WTC11 (cell line): ENCODE measurements at places on chromosomes 12 and 14. TPM values are rescaled to one million over a fixed set of nuclear protein-coding genes. Genes with fewer than 3 reads are reported as not detected.
A peak's percentile ranks its signal among the peaks of the same experiment; 100 is the strongest.

GRIN2B gene
- 1.3 to 1.6 TPM (median 1.4 TPM) in 3 replicates for total RNA-seq

FOXA1 gene
- 0.21 to 0.34 TPM (median 0.28 TPM) in 3 replicates for total RNA-seq

KLRB1 gene
- not detected in 3 replicates for total RNA-seq

DNA sequence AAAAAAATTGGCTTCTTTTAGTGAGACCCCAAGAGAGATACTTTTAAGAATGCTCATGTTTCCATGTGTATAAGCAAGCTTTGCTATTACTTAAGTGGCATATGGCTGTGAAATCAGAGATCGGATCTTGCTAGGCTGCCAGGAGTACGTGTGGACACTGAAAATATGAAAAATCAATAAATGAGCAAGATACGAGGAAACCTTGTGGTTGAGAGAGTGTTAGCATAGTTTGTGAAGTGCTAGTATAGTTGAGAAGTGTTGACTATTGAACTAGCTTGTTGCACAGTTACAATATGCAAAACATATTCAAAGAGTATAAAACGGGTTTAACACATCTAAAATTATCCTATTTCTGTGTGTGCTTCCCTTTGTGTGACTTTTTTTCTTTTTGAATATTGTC lies 230.9 kb upstream of the NOVA1 start:
- no peaks in the 10 kb centered on the region for H3K36me3 ChIP-seq
- H3K27me3 ChIP-seq: no peaks in the 10 kb centered on the region
- DNase-seq: no peak
- no peak overlapping the region for H3K27ac ChIP-seq
- H3K4me3 ChIP-seq: no peak overlapping the region

GRCh38 chr12:54419088-54419887 lies at the start of gene ITGA5:
Gene ITGA5, minus strand, starts transcription at chr12:54419266. Its CDS starts 68 bp downstream, at chr12:54419198.
- H3K36me3 ChIP-seq: no peaks in the 10 kb centered on the region
- peak; percentile 62 for DNase-seq
- H3K4me1 ChIP-seq: peaks cover 34% of the 10 kb centered on the region
- H3K27me3 ChIP-seq: peaks cover 63% of the 10 kb centered on the region
- no peak within 1 kb of the TSS for H3K27ac ChIP-seq

DNA sequence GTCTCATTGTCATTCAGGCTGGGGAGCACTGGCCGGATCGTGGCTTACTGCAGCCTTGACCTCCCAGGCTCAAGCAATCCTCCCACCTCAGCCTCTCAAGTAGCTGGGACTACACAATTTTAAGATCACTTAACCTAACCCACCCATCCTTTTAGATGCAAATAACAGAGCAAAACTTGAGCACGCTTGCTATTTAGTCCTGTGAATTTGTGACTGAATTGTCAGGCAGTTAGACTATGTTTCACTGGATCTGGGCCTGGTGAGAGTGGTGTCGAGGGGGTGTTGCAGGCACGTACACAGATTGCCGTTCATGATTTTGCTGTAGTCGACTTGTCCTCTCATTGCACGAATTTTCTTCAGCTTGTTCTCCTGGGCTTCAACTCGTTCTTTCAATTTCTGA lies 38.2 kb downstream of the ZFYVE21 start:
- no peak for DNase-seq
- H3K4me3 ChIP-seq: no peak overlapping the region
- H3K27me3 ChIP-seq: no peaks in the 10 kb centered on the region; the same call in 1 of the 2 replicates
- peaks cover 6% of the 10 kb centered on the region; the same call in 1 of the 2 replicates for H3K4me1 ChIP-seq

GRCh38 chr14:101495827-101496775 lies 65.2 kb upstream of the DIO3 start:
- peaks cover 6% of the 10 kb centered on the region for H3K36me3 ChIP-seq
- peak overlapping the region; percentile 46 for H3K4me3 ChIP-seq
- peaks cover 31% of the 10 kb centered on the region for H3K4me1 ChIP-seq
- 0 out of 2 replicates have a peak overlapping the region, but pooled peaks have one; percentile 34 for H3K27ac ChIP-seq

DNA sequence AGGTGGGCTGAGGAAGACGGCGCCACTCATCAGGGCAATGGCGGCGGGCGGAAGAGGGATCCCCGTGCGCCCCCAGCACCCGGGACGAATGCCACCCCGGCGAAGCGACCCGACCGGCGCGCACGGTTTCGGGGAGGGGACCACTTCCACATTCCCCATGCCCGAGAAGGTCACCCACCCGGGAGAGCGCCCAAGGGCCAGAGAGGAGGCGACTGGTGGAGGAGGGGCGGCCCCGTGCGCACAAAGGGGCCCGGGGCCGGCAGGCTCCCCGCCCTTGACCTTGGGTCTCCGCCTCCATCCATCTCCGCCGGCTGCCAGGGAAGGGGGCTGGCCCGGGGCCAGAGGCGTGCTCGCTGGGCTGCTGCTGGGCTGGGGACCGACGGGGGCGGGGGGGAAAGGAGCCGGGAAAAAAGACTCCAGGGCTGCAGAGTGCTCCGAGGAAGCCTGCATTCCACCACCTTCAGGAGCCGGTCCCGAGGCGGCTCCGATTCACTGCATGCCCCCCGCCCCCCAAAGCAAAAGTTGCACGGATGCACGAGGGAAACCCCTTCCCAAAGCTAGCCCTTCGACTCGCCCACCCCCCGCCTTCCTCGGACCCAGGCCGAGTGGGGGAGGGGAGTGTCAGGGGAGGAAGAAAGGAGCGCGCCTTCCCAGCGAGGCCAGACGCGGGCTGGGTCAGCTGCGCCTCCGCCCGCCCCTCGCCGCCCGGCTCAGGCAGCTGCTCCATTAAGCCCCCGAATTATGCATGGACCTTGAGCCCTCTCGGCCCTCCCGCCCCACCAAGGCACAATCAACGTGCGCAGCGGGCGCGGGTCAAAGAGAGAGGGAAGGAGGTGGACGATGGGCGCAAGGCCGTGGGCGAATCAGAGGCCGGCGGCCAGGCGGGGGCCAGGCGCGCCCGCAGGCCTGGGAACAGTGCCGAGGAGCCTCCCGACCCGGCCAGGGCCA lies 26.2 kb downstream of the BCL11B start:
- DNase-seq: peak; percentile 88
- H3K27me3 ChIP-seq: no peaks in the 10 kb centered on the region
- H3K4me3 ChIP-seq: peak overlapping the region; percentile 73
- peaks cover 78% of the 10 kb centered on the region for H3K4me1 ChIP-seq
